HT1080 (cell line): ENCODE measurements at places on chromosomes 16 and 17. TPM values are rescaled to one million over a fixed set of nuclear protein-coding genes. Genes with fewer than 3 reads are reported as not detected.

- peak; percentile 11 for DNase-seq
Measured at GRCh38 chr17:9432934-9433421, 142.6 kb downstream of the STX8 start.

DNA sequence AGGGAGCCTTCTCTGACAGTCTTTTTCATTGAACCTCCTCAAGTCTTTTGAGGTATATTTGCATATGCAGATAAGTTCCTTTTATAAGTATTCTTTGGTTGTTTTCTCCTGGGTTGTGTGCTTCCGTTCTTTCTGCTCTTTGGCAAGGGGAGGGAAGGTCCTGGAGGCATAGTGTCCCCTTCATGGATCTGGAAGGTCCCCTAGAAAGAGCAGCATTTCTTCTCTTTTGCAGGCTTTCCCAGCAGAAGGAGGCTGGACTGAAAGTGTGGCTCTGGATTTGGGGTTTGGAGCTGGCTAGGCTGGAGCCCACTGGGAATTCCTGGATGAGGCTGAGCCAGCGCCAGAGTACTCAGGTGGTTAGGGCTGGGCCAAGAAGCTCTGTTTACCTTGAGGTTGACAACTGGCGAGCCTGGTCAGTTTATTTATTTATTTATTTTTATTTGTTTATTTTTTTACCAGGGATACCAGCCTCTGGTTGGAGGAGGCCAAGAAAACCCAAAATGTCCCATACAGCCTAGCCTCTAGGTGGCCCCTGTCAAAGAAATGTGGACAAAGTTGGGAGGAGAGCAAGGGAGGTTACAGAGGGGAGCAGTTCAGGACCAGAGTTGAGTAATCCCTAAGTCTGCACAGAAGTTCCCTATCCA is 5.4 kb upstream of the TOP2A start:
- DNase-seq = no peak

- DNase-seq = peak; percentile 8
Measured at GRCh38 chr16:51971184-51971583, 575.8 kb downstream of the TOX3 start.

GRCh38 chr17:35766903-35767510 is 6.3 kb downstream of the C17orf50 start:
- DNase-seq = peak; percentile 49

Gene PERCC1
- total RNA-seq = not detected in 2 replicates

Gene NCBP3
- total RNA-seq = 20.5 and 23.6 TPM in 2 replicates

Gene CFAP97D1
- total RNA-seq = 0.02 TPM in 1 of 2 replicates, not detected in the other
